ENCODE measurements at places on chromosomes 6 and 20. TPM values are rescaled to one million over a fixed set of nuclear protein-coding genes. Genes with fewer than 3 reads are reported as not detected.

The MANEA gene
- total RNA-seq: 3.4 TPM

The ADGRF5 gene
- not detected for total RNA-seq

The SLC4A11 gene
- total RNA-seq: 10.2 TPM

The SLC17A3 gene
- 0.86 TPM for total RNA-seq

The SSTR4 gene
- 0.12 TPM for total RNA-seq

The FKBP1A gene
- total RNA-seq: 461 TPM
